ENCODE measurements at places on chromosomes 16 and 17.

- no peak for DNase-seq
Measured at GRCh38 chr16:86992587-86992986, 324.6 kb downstream of the C16orf95 start.

DNA sequence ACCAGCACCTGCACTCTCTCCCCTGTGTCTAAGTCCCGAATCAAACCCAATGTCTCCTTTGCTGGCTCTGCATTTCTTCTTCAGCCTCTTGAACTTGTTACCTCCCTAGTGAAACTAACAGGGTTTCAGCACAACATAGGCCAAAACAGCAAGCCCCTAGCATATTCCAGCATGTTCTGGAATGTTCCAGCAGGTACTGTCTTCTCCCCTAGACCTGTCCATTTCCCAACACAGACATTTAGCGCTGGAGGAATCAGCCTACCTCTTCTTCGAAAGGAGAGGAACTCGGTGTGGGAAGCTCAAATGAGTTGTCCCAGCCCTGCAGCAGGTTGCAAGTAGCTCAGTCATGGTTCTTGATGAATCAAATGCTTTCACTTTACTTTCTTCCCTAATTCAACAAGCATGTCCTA, 47.1 kb downstream of the LITAF start:
- DNase-seq = no peak

DNA sequence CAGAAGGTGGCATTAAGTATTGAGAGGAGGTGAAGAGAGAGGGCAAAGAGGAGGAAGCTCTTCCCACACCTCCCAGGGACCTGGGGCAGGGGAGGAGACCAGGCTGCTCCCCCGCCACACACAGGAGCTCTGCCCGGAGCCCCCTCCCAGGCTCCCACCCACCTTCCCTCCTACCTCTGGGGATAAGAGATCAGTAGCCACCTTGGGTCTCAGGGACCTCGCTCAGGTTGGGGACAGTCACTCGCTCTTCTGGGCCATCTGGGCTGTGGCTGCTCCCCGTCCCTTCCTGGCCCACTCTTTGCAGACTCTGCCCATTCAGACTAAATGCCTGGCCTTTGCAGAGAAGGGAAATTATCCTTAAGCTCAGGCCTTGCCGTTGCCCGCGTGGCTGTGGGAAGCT, 14.9 kb upstream of the C16orf74 start:
- DNase-seq = no peak

DNA sequence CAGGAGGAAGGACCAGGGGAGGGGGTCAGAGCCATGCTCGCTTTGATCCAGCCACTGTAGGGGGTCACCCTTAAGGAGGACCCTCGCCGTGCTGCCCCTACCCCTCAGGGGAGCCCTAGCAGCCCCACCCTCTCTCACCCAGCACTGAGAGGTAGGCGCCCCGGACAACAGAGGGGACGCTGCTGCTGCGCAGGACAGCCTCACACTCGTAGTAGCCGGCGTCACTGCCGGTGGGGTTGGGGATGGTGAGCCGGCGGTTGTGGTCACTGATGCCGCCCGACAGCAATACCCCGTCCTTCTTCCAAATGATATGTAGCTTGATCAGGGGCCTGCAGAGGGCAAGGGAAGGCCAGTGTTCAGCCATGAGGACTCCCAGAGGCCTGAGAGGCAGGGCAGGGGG, 126.0 kb upstream of the CDC42EP4 start:
- no peak for DNase-seq

GRCh38 chr16:81526935-81527334, 82.3 kb downstream of the CMIP start:
- DNase-seq = no peak

DNA sequence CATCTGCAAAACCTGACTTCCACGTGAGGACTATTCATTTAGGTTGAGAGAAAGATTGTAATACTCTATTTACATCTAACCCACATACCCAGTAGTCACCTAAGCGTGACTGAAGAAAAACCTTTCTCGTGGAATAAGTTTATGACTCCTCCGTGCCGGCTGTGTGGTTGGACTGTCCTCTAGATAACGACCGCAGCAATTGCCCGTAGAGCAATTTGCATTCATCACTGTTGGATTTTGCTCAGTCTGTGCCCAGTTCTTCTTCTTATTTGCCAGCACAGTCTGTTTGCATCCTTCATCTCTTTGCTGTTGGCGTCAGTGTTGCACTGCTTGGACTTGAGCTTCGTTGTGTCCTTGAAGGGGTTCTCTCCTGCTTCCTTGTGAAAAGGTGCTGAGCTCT, 131.3 kb downstream of the CYB561 start:
- no peak for DNase-seq

DNA sequence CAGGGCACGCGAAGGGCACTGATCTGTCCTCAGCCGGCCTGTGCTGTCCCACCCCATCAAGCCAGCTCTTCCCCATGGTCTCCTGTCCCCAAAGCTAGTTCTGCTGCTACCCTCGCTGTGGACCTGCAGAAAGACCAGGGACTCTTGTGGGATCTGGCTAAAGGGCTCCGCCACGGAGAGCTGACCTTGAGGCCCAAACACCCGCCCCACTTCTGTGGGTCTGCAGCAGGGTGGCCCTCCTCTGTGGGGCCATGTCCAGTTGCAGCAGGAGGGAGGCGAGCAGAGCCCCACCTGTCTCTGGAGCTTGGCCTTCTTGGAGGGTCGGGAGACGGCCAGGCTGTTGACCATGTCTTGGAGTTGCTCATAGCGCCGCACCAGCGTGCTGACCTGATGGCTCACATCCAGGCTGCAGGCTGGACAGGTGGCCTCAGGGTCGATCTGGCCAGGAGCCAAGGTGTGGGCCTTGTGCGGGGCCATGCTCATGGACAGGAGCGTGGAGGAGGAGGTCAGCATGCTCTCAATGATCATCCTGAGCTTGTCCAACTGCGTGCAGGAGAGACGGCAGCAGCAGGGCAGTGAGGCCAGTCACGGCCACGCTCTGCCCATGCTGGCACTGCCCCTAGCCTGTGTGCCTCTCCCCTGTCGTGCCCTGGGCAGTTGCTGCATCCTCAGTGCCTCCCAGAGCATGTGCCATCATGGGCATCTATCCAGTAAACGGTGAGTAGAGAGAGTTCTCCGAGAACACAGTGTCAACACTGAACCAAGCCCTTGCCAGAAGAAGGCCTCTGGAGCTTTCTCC, 16.6 kb downstream of the UBALD2 start:
- DNase-seq = no peak

DNA sequence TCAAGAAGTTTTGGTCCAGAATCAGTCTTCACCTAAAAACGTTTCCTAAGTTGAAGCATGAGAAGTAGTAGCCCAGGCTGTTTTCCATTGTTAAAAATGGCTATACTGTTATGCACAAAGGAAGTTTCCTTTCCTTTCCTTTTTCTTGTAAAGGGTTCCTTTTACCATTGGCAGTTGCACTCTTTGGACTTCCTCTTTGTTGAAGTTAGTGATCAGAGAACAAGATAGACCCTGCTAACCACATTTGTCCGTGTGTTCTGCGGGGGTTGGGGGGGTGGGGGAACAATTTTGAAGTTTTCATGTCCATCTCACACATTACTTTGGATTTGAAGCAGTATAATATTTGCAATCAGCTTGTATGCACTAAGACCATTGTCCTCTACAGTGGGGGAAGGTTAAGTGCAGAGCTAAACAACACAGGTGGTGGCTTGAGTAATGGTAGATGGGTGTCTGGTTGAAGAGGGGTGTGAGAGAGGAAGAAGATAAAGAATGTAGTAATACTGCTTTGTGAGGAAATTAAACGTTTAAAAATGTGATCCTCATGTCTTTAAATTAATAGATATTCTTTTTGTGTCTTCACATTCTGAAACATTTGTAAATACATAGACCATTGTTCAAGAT, 1.4 kb downstream of the LPCAT2 start:
- DNase-seq = no peak

- no peak for DNase-seq
Measured at GRCh38 chr16:70490261-70490660, 33.1 kb downstream of the COG4 start.

- no peak for DNase-seq
Measured at GRCh38 chr17:37446027-37446426, 39.3 kb downstream of the TADA2A start.

- no peak for DNase-seq
Measured at GRCh38 chr17:1785930-1786329, 24.1 kb downstream of the SERPINF1 start.

DNA sequence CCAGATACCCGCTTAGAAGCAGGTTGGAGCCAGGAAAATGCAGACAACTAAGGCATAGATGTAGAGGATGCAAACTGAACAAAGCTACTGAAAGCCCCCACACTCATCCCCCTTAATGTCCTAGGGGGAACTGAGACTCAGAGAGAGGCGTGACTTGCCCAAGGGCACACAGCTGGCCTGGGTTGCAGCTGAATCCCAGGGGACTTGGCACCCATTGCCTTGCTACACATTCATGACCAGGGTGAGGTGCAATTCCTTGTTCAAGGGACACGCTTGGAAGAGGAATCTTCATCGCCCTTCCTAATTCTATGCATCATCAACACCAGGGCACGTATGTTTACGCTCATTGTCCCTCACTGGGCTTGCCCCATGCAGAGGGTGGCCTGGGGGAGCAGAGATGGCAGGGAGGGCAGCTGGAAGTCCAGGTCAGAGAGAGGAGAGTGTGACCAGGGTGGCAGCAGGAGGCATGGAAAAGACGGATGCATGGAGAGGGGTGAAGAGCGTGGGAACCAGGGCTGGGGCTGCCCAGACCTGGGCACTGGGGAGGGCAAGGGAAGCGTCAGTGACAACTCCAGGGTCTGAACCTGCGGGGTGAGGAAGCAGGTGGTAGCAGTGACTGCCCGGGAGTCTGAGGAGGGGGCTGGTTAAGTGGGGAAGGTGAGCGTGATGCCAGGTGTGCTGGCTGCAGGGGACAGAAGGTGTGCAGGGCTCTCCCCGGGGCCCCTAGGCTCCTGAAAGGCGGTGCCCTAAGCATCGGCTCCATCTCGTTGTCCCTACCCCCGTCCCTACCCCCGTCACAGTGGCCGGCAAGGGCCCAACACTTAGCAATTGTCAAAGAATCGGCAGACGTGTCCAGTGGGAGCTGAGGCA, 267.1 kb upstream of the TNRC6C start:
- DNase-seq = no peak

GRCh38 chr17:28756049-28756804, 12.4 kb downstream of the TRAF4 start:
- no peak for DNase-seq

- DNase-seq = peak; percentile 36
Measured at GRCh38 chr17:48048384-48049126, 396 bp downstream of the NFE2L1 start.

- no peak for DNase-seq
Measured at GRCh38 chr17:30091771-30092170, 24.8 kb upstream of the NSRP1 start.

GRCh38 chr17:77253611-77254051, 112.9 kb downstream of the SEC14L1 start:
- DNase-seq = no peak

DNA sequence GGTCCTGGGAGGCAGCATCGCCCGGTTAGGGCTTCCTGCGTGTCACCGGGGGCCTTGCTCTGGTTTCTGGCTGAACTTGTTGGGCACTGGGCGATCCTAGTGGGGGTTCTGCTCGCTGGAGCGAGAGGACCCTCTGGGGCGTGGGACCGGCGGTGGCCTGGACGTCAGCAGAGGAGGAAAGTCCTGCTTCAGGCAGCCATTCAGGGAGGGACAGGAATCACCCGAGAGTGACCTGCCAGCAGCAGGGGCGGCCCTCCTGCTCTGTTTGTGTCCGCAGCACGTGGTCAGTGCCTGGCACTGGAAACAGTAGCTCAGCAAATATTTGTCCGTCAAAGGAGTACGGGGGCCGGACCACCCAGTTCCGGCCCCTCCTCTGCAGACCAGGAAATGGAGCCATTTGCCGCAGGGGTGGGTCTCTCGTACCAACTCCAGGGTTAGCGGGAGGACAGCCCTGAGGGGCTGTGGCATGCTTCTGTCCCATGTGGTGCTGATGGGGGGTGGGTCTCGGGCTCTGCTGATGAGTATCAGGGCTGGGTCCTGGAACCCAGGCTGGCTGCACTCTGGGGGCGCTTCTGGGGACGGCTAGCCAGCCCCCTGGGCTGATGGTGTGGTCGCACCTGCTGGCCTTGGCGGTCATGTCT, 48.3 kb downstream of the BAIAP2 start:
- DNase-seq = no peak

Data from stimulated activated CD8-positive, alpha-beta memory T cell treated with anti-CD3 and anti-CD28 coated beads, Interleukin-4, amount 100 ng/mL, for 24 hours (primary cell).